ENCODE measurements at places on chromosomes 12 and 14.

GRCh38 chr12:103994235-103994634 is 28.6 kb downstream of the TDG start:
- no peak for DNase-seq

DNA sequence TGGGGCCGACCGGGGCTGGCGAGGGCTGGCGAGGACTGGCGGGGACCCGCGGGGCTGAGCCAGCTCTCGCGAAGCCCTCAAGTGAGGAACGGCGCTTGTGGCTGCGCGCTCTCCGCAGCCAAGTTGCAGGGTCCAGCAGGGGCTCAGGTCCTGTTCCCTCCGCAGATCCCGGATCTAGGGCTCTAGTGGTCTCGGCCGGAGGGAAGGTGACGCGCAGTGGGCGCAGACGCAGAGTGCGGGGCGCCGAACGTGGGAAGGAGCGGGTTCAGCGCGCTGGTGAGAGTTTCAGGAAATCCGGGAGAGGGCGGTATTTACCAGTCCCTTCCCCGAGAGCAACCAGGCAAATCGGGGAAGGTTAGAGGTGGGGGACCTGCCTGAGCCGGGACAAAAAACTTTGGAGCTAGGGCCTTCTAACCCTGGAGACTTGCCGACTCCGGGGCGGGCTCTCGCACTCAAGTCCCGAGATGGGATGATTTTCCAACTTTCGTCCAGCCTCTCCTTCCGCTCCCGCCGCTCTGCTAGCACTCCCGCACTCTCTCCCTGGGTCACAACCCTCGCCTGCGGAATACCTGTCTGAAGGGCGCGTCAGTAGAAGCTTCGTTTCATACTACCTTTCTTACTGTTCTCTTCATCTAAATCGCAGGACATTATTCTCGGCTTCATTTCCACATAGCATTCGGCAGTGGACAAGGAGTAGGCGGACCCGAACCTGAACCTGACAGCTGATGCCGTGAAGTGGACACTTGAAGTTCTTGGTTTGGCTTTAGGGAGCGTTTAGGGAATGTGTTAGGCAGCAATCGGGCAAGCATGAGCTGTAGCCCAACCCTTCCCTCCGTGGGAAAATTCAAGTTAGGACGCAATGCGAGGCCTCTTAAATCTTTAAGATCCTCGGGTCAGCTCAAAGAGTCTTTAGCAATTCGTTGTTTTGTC is 13.6 kb upstream of the PAX9 start:
- DNase-seq = no peak

- DNase-seq = no peak
These were observed 2.8 kb downstream of the SERPINA1 start for GRCh38 chr14:94385553-94386057.

- no peak for DNase-seq
These were observed 16.7 kb upstream of the ZDHHC22 start for GRCh38 chr14:77158175-77158881.

DNA sequence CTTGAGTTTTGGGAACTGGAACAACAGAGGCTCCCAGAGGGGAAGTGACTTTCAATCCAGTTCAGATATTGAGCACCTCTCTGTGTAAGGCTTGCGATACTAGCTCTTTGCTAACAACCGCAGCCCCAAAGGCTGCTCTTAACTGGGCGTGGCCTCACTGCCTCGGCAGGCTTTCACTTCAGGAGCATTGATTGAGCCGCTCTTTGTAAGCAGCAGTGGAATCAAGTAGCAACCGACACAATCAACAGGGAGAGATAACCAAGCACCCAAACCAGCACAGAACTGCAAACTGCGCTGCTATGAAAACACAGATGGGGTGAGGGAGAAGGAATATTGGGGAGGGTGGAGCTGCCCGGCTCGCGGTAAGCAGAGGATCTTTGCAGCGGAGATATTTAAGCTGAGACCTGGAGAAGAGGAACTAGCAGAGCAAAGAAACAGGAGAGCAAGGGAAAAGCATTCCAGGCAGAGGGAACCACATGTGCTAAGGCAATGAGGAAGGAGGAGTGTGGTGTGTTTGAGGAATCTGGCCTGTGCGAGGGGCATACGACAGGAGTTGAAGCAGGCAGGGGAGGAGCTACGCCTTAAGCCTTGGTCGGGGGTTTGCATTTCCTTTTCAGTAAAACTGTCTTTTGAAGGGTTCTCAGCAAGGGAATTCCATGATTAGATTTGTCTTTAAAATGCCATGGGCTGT is 17.3 kb upstream of the YY1 start:
- DNase-seq = no peak

DNA sequence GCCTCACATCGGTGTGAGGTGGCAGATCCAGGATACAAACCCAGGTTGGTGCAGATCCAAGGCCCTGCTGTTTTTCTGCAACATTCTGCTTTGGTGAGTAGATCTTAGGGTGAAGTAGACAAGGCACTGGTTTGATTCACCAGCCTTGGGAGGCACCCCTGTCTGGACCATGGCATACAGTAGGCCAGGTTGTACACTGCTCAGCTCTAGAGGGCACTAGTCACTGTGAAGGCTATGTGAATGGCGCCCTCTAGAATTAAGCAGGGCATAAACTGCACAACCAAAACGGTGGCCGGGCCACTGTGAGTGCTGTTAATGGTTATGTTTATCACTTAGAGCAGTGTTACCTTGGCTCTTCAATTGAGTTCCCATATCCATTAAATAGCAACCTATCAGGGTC is 280.6 kb upstream of the PWP1 start:
- DNase-seq = no peak

- no peak for DNase-seq
These were observed 129.9 kb upstream of the PDZRN4 start for GRCh38 chr12:41058266-41058665.

All from brain pericyte (primary cell).